ENCODE measurements at places on chromosomes 6 and 20.

DNA sequence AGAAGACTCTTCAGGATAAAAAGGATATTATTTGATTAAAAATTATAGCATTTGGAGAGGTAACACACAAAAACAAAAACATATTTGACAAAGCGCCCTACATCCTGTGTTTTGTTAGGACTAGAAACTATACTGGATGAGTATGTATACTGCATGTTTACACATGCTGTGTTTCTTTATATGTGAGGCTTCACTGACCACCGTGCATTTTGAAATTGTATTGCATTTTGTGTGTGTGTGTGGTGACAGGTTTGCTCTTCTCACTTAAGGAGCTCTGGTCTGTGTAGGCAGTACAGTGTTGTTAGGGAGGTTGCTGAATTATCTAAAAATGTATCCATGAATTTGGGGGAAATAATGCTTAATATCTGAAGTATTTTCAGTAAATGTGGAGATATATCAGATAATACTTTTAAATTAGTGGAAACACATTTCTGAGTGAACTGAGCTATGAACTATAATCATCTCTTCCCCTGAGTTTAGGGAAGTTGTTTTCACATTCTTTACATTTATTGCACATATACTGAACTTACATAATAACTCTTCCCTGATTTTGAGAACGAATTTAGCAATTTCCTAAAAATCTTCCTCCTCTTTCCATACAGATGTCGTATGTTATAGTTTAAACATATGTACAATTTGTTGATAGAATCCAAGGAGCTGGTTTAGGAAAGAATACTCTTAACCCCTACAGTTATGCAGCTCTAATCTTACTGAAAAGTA is 43.3 kb downstream of the TMEM170B start:
- no peak for DNase-seq

DNA sequence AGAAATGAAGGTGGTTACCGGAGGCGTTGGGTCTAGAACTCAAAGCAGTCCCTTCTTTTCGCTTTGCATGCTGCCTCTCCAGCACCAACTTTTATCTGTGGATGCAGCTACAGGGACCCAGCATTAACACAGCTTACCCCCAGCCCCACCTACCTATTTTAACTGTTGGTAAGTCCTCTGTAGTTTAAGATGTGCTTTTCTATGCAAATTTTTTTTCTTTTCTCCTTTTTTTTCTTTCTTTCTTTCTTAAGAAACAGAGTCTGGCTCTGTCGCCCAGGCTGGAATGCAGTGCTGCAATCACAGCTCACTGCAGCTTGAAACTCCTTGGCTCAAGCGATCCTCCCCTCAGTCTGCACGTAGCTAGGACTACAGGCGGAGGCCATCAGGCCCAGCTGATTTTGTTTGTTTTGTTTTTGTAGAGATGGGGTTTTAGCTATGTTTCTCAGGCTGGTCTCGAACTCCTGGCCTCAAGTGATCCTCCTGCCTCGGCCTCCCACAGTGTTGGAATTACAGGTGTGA is 6.5 kb upstream of the USP45 start:
- no peak for DNase-seq

DNA sequence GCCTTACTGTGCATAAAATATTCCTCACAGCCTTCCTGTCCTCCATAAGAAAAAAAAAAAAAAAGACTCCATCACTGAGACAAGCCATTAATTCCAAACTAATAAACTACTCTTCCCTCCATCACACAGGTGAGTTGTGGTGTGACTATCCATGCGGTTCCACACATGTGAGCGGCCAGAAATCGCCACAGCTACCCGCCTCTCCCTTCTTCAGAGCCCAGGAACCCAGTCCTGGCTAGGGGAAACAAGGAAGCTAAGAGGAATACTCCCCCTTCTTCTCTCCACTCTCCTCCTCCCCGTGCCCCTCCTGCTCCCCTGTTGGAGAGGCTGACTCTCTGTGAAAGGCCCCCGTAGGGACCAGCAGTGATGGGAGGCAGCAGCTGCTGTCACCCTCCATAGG is 128.6 kb upstream of the ARID1B start:
- no peak for DNase-seq

- DNase-seq = no peak
These were observed 2.1 kb upstream of the OSBPL2 start for GRCh38 chr20:62236200-62236599.

DNA sequence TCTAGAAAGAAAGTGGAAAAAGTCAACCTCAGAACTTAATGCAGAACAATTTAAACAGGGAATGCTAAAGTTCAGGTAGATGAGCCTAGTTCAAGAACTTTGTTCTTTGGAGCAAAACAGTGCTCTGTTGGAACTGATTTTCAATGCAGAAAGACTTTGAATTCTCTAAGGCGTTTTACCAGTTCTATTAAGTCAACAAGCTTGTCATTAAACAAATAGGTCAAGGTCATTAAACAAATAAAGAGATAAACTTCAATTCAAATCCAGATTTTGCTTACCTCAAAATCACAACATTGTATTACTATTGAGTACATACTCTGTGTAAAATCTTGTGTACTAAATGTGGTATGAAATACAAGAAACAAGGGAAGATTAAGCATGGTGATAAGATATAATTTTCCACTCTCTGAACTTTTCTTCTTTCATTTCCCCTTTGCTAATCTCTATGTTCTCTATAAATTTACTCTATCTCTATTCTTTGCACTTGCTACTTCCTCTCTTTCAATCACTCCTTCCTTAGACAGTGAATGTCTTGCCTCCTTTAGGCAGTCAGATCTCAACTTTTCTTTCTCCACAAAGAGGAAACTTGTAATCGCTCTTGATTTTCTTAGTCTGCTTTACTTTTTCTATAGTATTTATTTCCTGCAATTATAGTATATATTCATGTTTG is 160.8 kb upstream of the KHDRBS2 start:
- no peak for DNase-seq

DNA sequence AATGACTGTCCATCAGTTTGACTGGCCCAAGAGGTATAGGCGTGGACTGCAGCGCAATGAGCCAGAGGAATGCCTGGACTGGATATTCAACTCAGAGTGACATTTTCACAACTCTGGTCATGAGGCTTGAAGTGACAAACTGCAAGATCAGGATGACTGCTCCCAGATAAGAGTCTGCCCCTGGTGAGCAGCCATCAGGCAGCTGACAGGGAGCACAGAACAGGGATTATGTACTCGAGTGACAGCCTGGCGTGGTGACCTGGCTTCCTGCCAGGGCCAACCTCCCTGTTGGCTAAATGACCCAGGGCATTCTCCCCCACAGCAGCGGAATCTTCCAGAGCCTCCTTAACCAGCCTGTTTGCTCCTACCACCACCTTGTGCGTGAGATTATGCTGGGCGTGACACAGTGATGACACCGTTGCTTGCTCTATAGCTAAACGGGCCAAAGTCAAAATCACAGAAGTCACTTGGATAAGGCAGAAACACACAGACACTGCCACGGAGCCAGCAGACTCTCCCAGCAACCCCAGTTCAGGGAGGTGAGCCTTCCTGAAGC is 209.1 kb upstream of the JARID2 start:
- no peak for DNase-seq

Data from activated CD4-positive, alpha-beta T cell treated with anti-CD3 and anti-CD28 coated beads, Interleukin-10, Interleukin-2, amounts not matched to agents 100 ng/mL and 50 ng/mL, durations not matched to agents 16 hours and 8 hours (primary cell).